Lower lobe of right lung (tissue), 2 donors: ENCODE measurements at places on chromosomes 2 and 18.

GRCh38 chr18:62368100-62368499 is 43.0 kb downstream of the TNFRSF11A start:
- H3K4me3 ChIP-seq, result no peak overlapping the region
- H3K27ac ChIP-seq, result no peak overlapping the region
- H3K36me3 ChIP-seq, result no peaks in the 10 kb centered on the region
- H3K27me3 ChIP-seq, result no peaks in the 10 kb centered on the region
- no peaks in the 10 kb centered on the region for H3K4me1 ChIP-seq
- DNase-seq, result no peak

- no peaks in the 10 kb centered on the region for H3K27me3 ChIP-seq
- no peak overlapping the region for H3K4me3 ChIP-seq
- peak; percentile 56 for DNase-seq
- no peaks in the 10 kb centered on the region for H3K36me3 ChIP-seq
- peak overlapping the region; percentile 61 for H3K27ac ChIP-seq
- H3K4me1 ChIP-seq, result peaks cover 63% of the 10 kb centered on the region
Measured at GRCh38 chr2:55137024-55137958, 87.0 kb upstream of the RTN4 start.

DNA sequence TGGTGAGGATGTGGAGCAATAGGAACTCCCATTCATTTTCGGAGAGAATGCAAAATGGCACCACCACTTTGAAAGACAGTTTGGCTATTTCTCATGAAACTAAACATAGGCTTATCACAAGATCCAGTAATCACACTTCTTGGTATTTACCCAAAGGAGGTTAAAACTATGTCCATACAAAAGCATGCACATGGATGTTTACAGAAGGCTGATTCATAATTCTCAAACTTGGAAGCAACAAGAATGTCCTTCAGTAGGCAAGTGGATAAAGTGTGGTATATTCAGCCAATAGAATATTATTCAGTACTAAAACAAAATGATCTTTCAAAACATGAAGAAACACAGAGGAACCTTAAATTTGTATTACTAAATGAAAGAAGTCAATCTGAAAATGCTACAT is 440.6 kb downstream of the FBXO15 start:
- H3K4me3 ChIP-seq, result no peak overlapping the region
- no peaks in the 10 kb centered on the region for H3K27me3 ChIP-seq
- no peaks in the 10 kb centered on the region for H3K4me1 ChIP-seq
- no peaks in the 10 kb centered on the region for H3K36me3 ChIP-seq

DNA sequence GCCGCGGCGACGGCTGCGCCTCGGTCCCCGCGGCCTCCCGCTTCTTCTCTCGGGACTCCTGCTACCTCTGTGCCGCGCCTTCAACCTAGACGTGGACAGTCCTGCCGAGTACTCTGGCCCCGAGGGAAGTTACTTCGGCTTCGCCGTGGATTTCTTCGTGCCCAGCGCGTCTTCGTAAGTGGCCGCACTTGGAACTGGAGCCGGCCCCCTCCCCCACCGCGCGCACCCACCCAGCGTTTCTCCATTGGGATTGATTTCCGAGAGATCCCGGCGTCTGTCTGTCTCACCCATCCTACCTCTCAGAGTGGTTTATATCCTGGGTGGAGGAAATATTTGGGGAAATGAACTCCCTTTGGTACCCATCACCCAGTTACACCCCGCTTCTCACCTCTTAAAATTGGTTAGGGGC is 498 bp downstream of the ITGAV start:
- no peaks in the 10 kb centered on the region for H3K36me3 ChIP-seq
- DNase-seq, result no peak
- H3K27ac ChIP-seq, result peak overlapping the region; percentile 96
